Substantia nigra (tissue), 51 donors: ENCODE measurements at places on chromosomes 3 and 15.

GRCh38 chr3:64454179-64454578 lies 228.9 kb upstream of the PRICKLE2 start:
- no peak for DNase-seq

DNA sequence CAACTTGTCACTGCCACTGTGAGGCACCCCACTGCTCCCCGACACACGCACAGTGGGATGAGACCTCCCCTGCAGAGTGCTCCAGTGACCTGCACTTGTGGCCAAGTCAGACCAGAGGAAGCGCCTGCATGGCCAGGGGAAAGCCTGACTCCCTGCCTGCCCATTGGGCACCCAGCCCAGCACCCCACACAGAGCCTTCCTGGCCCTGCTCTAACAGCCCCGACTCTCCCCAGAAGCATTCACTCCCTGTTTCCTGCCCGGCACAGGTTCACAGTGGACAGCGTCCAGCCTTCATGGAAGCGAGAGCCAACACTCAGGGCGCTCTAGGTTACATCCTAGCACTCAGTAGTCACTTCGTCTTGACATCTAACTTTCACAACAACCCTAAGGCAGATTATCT lies 27.8 kb downstream of the RBPMS2 start:
- no peak for DNase-seq

DNA sequence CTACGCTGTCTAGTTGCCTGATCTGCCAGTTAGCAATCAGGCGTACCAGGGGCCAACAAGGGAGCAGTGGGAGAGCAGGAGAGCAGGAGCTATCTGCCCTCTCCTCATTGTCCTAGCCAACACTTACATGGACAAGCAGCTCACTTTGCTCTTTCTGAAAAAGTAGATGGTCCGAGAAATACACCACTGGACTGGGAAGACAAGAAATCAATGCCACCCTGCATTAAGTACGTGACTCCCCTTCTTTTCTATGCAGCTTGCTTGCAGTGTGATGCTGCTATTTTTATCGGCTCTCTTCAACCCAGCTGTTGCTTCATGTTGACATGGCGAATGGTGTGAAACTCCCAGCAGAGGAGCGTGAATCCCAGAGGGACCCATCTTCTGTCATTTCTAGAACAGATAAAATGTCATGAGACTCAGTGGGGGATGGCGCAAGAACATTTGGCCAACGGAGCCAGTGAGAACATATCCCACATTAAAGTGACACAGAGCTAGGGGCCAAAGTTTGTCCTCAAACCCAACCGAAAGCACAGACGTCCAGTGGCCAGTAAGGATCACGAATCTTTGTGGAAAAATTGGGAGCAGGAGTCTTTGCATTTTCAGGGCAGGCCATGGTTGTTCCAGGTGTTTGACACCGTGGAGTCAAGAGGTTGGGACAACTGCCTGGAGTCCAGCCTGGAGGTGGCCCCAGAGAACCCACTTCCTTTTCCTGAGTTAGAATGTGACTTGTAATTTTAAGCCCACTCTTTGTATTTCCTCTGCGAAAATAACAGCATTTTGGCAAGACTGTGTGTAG lies 53.7 kb upstream of the MEF2A start:
- DNase-seq: no peak

GRCh38 chr15:73125219-73125618 lies 73.0 kb downstream of the NEO1 start:
- no peak for DNase-seq

GRCh38 chr3:172073262-172073915 lies 34.0 kb downstream of the FNDC3B start:
- DNase-seq: no peak

GRCh38 chr3:158522221-158523136 lies 48.5 kb upstream of the MLF1 start:
- DNase-seq: no peak

DNA sequence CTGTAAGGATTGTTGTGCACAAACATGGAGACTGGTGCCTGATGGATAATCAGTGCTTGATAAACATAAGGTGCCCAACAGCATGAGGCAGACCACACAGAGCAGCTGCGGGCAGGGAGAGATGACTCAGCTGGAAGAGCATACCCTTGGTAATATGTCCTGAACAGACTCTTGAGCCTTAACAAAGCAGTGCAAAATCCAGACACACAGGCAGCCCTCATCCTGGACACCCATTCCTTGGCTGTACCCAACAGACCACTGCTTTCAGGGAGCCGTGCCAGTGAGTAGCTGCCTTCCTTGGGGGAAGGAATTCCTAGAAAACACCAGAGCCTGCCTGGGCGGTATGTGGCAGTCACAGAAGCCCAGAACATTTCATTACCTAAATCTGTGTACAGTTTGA lies 156.2 kb downstream of the CLSTN2 start:
- DNase-seq: peak; percentile 21
